ENCODE measurements at places on chromosomes 2 and 18. TPM values are rescaled to one million over a fixed set of nuclear protein-coding genes. Genes with fewer than 3 reads are reported as not detected.

NIFK gene
- 41.3 TPM for total RNA-seq

DNA sequence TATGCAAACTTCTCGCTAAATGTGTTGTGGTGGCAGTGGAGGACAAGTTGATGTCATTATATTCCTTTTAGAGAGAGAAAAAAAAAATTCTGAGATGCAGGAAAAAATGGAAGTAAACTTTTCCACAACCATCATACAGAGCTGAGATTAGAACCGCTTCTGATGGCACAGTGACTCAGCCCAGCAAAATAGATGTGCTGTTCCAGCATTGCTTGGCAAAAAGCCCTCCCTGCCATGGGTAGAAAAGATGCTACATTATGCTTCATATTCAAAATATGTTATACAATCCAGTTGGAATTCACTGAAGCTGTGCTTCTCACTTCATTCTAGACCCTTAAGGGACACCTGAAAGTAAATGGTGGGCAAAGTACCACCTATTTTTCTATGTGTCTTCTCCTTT lies 1047.6 kb upstream of the FANCL start:
- no peak for DNase-seq

DNA sequence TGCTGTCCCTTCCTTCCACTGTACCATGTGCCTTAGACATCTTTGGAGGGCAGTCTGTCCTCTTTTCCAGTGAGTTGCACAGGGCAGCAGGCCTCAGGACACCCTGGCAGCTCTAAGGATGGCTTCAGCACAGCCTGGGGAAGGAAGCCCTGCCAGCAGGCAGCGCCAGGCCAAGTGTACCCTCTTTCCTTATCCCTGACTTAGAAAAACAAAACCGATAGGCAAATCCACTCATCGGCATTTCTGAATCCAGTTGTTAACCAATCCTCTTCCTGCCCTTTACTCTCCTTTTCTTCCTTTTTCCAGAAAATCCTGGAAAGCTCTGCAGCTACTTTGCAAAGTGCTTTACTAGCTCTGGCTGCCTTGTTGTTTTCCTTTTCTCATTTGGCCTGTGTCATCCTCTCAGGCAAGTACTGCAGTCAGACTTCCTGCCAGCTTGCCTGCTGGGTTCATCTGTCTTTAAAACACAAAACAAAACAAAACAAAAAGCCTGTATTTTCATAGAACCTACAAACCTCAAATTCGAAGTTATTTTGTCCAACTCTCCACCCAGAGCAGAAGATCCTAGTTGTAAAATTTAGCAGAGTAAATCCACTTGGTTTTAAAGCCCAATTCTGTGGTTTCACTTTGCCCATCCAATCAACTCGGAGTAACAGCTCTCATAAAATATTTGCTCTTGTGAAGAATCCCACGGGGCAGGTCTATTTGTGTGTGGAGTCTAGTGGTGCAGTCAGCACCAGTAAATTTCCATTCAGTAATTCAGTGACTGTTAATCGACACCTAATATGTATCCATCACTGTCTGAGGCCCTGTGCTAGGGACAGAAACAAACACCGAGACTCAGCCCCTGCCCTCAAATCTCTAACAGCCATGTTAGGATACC lies 45.2 kb downstream of the PCBP1 start:
- peak; percentile 50 for DNase-seq

GRCh38 chr2:204538182-204539018 lies 6.9 kb upstream of the PARD3B start:
- DNase-seq, result no peak

GRCh38 chr18:34223164-34223892 lies 1.4 kb downstream of the NOL4 start:
- DNase-seq, result no peak

DNA sequence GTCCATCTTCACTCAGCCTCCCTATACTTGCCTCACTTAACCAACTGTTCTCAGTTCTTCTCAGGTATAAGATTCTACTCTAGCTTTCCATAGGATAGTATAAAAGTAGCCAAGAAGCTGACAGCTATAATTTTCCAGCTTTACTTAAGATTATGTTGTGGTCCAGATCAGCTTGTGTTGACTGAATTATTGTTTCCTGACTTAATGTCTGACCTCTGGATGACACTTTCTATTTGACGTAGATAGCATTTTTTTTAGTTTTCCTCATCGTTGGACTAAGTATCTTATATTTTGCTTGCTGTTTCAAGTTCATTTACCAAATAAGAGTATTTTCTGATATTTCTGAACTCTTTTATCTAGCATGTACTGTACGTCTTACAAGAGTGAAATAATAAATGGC lies 1272.5 kb upstream of the CDH2 start:
- DNase-seq, result no peak

DNAJC5G gene
- 0.46 TPM for total RNA-seq

CDH20 gene
- 0.20 TPM for total RNA-seq

DNA sequence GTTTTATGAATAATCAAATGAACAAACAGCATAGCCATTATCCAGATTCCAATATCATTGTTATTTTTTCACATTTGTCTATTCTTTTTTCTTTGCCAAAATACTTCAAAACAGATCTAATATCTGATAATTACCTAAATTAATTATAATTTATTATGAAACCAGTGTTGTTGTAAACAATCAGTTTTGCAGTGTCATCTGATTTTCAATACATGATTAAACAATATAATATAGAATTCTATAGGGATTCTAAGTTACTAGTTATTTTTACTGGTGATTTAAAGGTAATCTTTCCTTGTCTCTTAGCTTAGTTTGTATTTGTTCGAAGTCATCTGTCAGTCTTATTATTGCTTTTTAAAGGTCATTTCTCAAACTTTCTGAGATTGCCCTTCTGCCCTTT lies 101.0 kb downstream of the BIRC6 start:
- DNase-seq, result no peak

LMAN1 gene
- total RNA-seq, result 66.8 TPM

TLX2 gene
- total RNA-seq, result not detected

DNA sequence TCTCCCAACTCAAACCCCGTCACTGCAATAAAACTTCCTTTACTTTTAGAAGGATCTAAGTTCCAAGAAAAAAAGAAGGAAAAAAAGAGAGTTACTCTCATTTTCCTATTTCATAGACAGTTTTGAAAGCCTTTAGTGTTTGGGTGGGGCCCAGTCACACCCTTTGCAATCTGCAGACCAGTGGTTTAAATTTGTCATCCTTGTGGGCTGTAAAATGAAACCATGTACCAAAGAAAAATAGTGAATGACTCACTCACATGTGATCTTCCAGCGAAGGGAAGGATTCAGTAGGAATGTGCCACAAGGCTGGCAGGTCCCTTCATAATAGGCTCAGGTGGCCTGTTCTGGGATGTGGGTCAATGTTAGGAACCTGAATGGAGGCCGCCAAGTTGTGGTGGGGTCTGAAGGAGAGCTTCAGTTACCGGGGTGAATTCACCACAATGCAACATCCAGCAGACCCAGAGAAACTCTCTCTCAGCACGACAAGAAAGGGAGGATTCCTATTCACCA lies 28.3 kb downstream of the ANXA4 start:
- DNase-seq, result no peak
